ENCODE measurements at places on chromosomes 6 and 20.
A peak's percentile ranks its signal among the peaks of the same experiment; 100 is the strongest.

DNA sequence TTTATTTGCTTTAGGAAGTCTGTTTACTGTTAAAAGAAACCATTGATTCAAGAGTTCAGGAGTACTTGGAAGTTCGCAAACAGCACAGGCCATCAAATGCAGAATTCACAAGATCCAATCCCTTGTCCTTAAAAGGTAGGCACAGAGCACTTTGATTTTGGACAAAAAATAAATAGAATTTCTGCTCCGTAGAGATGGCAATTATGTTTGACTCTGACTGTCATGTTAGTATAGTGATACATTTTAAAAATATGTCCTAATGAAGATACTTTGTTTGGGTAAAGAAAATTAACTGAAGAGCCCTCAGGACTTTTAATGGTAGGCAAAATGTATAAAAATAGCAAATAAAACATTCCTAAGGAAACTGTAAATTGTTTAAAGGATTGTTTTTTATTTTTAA, 113.1 kb downstream of the JAG1 start:
- H3K4me1 ChIP-seq = peaks cover 33% of the 10 kb centered on the region
- DNase-seq = no peak
- no peak overlapping the region for H3K27ac ChIP-seq
- peaks cover 55% of the 10 kb centered on the region for H3K36me3 ChIP-seq
- H3K27me3 ChIP-seq = no peaks in the 10 kb centered on the region
- no peak overlapping the region for H3K4me3 ChIP-seq

DNA sequence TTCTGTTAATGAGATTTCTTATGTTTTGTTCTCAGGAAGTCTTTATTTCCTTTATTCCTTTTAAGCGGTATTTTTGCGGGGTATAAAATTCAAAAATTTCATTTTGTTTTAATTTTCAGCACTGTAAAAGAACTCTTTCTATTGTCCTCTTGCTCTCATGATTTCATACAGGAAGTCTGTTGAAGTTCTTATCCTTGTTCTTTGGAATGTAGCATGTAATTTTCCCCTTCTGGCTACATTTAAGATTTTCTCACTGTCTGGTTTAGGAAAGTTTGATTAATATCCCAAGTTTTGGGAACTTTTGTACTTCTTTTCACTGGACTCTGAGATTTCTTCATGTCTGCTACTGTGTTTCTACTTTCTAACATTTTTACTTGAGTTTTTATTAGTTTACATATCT, 581.4 kb upstream of the GJE1 start:
- no peak overlapping the region for H3K27ac ChIP-seq
- H3K4me1 ChIP-seq = peaks cover 9% of the 10 kb centered on the region
- DNase-seq = no peak
- no peaks in the 10 kb centered on the region for H3K36me3 ChIP-seq
- H3K27me3 ChIP-seq = no peaks in the 10 kb centered on the region

GRCh38 chr20:52294106-52294628, 102.6 kb upstream of the ZFP64 start:
- no peak for DNase-seq
- no peaks in the 10 kb centered on the region for H3K36me3 ChIP-seq
- no peaks in the 10 kb centered on the region for H3K27me3 ChIP-seq
- H3K4me3 ChIP-seq = no peak overlapping the region

DNA sequence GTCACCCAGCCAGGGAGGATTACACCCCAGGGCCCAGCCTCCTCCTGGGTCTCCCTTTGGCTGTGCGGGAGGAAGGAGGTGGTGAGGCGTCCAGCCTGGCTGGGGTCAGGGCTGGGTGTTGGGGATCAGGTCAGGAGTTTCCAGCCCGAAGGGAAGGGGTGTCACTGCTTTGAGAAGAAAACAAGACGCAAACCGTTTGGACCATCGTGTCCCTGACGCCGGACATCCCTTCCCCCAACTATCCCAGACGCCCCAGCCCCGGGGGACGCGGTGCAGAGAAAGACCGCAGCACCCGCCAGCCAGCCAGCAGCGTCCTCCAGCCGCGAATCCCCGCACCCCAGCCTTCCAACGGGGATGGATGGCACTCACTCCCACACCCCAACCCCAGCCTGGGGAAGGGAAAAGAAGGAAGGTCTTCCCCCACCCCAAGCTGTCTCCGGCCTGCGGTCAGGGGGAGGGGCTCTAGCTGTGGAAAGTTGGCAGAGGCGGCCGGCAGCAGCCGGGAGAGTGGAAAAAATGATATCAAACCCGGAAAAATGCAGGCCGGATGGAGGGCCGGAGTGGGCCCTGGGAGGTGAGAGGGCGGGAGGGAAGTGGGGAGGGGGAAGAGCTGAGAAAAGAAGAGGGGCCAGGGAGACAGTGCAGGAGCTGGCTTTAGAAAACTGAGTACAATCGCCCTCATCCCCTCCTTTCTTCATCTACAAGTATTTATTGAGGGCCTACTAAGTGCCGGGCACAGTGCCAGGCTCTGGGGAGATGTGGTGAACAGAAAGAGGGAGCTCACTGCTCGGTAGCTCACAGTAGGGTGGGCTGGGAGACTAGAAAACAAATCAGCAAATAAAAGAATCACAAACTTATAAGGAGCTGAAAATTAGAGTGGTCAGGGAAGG, 10.6 kb downstream of the REM1 start:
- H3K36me3 ChIP-seq = no peaks in the 10 kb centered on the region
- H3K4me3 ChIP-seq = no peak overlapping the region
- H3K4me1 ChIP-seq = peaks cover 5% of the 10 kb centered on the region
- H3K27ac ChIP-seq = no peak overlapping the region
- DNase-seq = no peak

- DNase-seq = no peak
- H3K4me3 ChIP-seq = no peak overlapping the region
- H3K27me3 ChIP-seq = peaks cover 25% of the 10 kb centered on the region
- H3K4me1 ChIP-seq = no peaks in the 10 kb centered on the region
- no peak overlapping the region for H3K27ac ChIP-seq
These were observed 27.3 kb downstream of the FNDC1 start for GRCh38 chr6:159196430-159196975.

DNA sequence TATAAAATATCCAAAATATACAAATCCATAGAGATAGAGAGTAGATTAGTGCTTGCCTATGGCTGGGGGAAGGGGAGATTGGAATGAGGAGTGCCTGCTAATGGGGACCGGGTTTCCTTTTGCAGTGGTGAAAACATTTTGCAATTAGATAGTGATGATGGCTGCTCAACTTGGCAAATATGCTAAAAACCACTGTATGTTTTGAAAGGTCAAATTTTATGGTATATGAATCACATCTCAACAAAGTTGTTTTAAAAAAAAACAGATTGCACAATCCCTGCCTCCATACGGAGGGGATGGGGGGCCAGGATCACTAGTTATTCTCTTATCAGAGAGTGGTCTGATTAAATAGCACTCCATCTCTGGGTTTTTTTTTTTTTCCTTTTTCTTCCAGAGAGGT, 76.9 kb upstream of the RIPOR2 start:
- H3K4me1 ChIP-seq = peaks cover 86% of the 10 kb centered on the region
- no peak for DNase-seq
- no peaks in the 10 kb centered on the region for H3K27me3 ChIP-seq
- H3K4me3 ChIP-seq = no peak overlapping the region
- H3K27ac ChIP-seq = no peak overlapping the region

DNA sequence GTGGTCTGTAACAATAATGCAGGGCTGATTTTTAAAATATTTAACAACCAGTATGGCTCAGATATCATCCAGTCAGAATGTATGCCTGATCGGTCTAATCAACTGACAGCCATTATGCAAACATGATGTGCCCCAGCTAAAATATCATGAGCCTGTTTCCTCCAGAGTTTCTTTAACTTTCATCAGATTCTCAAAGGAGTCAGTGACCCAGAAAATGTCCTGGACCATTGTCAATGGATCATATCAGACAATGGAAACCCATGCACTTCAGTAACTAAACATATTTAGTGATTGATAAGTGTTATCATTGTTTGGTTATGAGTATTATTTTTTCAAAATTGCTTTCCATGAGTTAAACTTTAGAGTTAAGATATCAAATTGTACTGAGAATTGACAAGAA, 173.5 kb downstream of the LMBRD1 start:
- H3K36me3 ChIP-seq = no peaks in the 10 kb centered on the region
- H3K27me3 ChIP-seq = peaks cover 8% of the 10 kb centered on the region
- DNase-seq = no peak
- H3K27ac ChIP-seq = no peak overlapping the region

DNA sequence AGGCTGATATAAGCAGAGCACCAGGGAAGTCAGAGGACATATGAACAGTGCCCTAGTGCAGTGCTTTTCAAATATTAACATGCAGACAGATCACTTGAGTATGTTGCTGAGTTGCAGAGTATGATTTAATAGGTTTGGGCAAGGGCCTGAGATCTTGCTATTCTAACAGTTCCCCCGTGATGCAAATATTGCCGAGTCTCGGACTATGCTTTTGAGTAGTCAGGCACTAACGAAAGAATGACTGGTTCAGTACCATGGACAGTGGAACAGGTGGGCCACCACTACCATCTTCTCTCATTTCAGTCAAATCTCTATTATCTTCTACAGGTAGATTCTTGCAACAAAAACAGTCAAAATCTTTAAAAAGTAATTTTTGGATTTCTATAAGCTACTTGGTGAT, 3.7 kb upstream of the TMEM200A start:
- no peak overlapping the region for H3K27ac ChIP-seq
- DNase-seq = no peak
- H3K27me3 ChIP-seq = peaks cover 17% of the 10 kb centered on the region
- H3K36me3 ChIP-seq = no peaks in the 10 kb centered on the region
- peaks cover 18% of the 10 kb centered on the region for H3K4me1 ChIP-seq
- no peak overlapping the region for H3K4me3 ChIP-seq

- no peak overlapping the region for H3K4me3 ChIP-seq
- DNase-seq = no peak
- H3K27ac ChIP-seq = no peak overlapping the region
- peaks cover 17% of the 10 kb centered on the region for H3K4me1 ChIP-seq
- H3K36me3 ChIP-seq = no peaks in the 10 kb centered on the region
- H3K27me3 ChIP-seq = peaks cover 20% of the 10 kb centered on the region
These were observed 86.3 kb upstream of the ESR1 start for GRCh38 chr6:151721146-151721545.

- H3K27me3 ChIP-seq = no peaks in the 10 kb centered on the region
- H3K27ac ChIP-seq = no peak overlapping the region
- H3K4me1 ChIP-seq = no peaks in the 10 kb centered on the region
- H3K36me3 ChIP-seq = no peaks in the 10 kb centered on the region
These were observed 105.5 kb downstream of the PDSS2 start for GRCh38 chr6:107353773-107354382.

GRCh38 chr6:13813026-13813425, 1.3 kb downstream of the MCUR1 start:
- peaks cover 36% of the 10 kb centered on the region for H3K4me1 ChIP-seq
- H3K36me3 ChIP-seq = peaks cover 32% of the 10 kb centered on the region
- H3K27ac ChIP-seq = peak overlapping the region; percentile 58
- H3K4me3 ChIP-seq = peak overlapping the region; percentile 91
- no peak for DNase-seq
- no peaks in the 10 kb centered on the region for H3K27me3 ChIP-seq

DNA sequence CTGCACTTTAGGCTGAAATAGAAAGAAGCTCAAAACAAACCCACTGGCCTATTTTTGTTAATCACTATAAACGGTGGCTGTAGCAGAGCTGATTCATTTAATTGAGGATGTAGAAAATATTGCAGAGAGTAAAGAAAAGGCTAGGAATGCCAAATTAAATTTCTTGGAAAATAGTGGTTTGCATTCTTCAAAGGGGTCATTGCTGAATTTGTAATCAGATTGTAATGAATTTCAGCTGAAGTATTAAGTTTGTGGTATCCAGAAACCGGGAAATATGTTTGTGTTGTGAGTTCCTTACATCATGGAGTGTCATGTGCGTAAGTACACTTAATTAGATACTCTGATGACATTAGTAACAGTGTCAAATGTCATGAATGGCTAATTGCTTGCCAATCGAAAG, 203.0 kb downstream of the SAMD5 start:
- no peak overlapping the region for H3K27ac ChIP-seq
- no peaks in the 10 kb centered on the region for H3K27me3 ChIP-seq
- no peaks in the 10 kb centered on the region for H3K4me1 ChIP-seq
- no peaks in the 10 kb centered on the region for H3K36me3 ChIP-seq
- no peak overlapping the region for H3K4me3 ChIP-seq

DNA sequence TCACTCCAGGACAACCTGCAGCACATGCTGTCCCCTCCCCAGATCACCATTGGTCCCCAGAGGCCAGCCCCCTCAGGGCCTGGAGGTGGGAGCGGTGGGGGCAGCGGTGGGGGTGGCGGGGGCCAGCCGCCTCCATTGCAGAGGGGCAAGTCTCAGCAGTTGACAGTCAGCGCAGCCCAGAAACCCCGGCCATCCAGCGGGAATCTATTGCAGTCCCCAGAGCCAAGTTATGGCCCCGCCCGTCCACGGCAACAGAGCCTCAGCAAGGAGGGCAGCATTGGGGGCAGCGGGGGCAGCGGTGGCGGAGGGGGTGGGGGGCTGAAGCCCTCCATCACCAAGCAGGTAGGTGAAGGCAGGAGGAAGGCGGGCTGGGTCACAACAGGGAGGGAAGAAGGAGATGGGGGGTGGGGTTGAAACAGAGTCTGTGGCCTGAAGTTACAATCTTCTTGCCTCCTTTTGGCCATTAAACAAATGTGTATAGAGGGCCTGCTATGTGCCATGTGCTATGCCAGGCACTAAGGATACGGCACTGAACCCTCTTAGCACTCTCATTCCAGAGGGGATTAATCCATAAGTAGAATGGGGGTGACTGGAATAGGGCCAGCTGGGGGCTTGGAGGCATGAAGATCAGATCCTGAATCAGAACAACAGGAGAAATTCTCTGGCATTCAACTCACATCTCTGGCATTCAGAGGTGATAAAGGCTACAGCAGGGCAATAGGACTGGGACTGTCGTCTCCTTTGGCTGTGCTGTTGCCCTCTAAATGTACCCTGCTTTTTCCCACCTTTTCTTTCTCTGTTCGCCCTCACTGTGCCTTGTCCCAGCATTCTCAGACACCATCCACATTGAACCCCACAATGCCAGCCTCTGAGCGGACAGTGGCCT, 10.5 kb upstream of the ZBTB9 start:
- H3K27ac ChIP-seq = no peak overlapping the region
- peaks cover 88% of the 10 kb centered on the region for H3K36me3 ChIP-seq
- no peak overlapping the region for H3K4me3 ChIP-seq
- peaks cover 3% of the 10 kb centered on the region for H3K4me1 ChIP-seq

- H3K27ac ChIP-seq = no peak overlapping the region
- no peaks in the 10 kb centered on the region for H3K27me3 ChIP-seq
- no peak overlapping the region for H3K4me3 ChIP-seq
- H3K4me1 ChIP-seq = peaks cover 14% of the 10 kb centered on the region
- DNase-seq = no peak
These were observed 20.9 kb downstream of the PKIG start for GRCh38 chr20:44603327-44603726.

GRCh38 chr6:27838945-27839625, 73.1 kb downstream of the OR2B2 start:
- H3K27ac ChIP-seq = no peak overlapping the region
- peaks cover 11% of the 10 kb centered on the region for H3K27me3 ChIP-seq
- H3K36me3 ChIP-seq = peaks cover 5% of the 10 kb centered on the region
- H3K4me1 ChIP-seq = peaks cover 18% of the 10 kb centered on the region
- H3K4me3 ChIP-seq = no peak overlapping the region
- no peak for DNase-seq

All from activated T-cell treated with anti-CD3 and anti-CD28 coated beads, Interleukin-2, amount 50 U/mL, for 24 hours (primary cell).